Posterior cingulate gyrus (tissue), 11 donors: ENCODE measurements at places on chromosomes 16 and 17.

- no peak for DNase-seq
Observed at GRCh38 chr17:41636652-41637051, 12.3 kb upstream of the KRT17 start.

GRCh38 chr17:46922487-46922803 lies 515 bp upstream of the GOSR2 start:
- no peak for DNase-seq

GRCh38 chr17:56896968-56897359 lies 16.9 kb downstream of the TRIM25 start:
- DNase-seq, result no peak

GRCh38 chr17:45001310-45001709 lies 33.2 kb upstream of the C1QL1 start:
- no peak for DNase-seq

DNA sequence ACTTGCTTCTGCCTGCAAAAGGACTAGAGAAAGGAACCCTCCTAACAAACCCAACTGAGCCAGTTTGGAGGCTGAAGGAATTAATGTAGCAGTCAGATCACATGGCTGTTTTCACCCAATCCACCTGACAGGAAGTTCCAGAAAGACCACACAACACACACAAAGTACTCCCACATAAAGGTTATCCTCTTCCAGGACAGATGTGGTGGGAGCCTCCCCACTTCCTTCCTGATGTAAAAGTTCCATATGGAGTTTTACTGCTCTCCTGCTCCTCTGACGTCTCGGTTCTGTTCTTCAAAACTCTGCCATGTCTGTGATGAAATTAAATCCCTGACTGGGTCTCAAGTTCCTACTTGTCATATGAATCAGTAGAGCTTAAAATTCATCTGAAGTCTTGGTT lies 497.0 kb upstream of the HSBP1 start:
- DNase-seq, result no peak
